WTC11 (cell line): ENCODE measurements at places on chromosomes 7 and 10. TPM values are rescaled to one million over a fixed set of nuclear protein-coding genes. Genes with fewer than 3 reads are reported as not detected.

The SEMA3D gene
- 2.2 to 3.8 TPM (median 2.9 TPM) in 3 replicates for total RNA-seq

DNA sequence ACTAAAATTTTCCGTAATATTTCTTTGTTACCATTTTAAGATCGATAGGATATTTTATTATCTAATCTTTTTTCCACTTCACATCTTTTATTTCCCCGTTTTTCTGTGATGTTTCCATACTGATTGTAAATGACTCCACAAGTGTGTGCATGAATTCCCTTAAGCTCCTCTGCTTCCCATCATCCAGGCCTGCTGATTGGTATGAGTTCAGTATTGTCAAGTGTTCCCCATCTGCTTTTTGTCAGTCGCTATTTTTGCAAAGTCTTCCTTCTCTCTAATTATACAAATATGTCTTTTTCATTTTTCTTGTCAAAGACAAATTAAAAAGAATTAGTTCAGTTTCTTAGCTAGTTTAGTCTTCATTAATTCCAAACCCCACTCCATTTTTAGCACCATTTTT is 184.7 kb downstream of the EXOC4 start:
- no peak for DNase-seq

- no peak for DNase-seq
These were observed 289.4 kb upstream of the LRRN3 start for GRCh38 chr7:110801502-110801901.

- no peak for DNase-seq
These were observed 1.0 kb upstream of the ENO4 start for GRCh38 chr10:116848032-116848943.
